ENCODE measurements at places on chromosomes 7 and 10.

DNA sequence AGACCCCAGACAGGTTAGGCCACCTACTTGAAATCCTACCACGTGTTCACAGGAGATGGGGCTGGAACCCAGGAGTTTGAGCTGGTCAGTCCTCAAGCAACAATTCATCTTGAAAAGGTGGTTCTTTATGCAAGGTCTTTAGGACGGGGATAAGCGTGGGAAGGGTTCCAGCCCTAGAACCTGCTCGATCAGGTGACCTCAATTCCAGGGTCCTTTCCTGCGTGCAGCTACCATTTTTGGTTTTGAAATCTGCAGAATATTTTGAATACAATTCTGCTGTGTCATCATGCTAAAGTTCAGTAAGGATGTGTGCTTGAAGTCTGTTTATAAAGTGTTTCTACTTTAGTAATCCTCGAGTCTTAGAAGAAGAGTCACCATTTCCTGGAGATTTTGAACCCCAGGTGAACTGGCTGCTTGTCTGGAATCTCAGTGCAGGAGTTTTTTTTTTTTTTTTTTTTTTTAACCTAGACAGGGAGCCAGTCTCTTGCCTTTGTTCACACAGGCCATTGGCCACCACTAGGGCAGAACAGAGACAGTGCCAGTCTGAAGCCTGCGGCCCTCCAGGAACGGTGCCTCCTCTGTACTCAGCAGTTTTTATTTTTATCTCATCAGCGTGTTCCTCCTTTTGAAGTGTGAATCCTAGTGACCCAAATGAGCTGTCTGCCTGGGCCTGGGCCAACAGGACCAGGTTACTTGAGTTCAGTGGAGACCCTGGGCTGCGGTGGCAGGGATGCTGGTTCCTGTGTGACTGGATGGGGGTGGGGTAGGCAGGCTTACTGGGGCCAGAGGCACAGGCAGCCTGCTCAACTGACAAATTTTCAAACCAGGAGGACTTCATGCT lies 54.6 kb downstream of the EEPD1 start:
- DNase-seq: peak; percentile 91

DNA sequence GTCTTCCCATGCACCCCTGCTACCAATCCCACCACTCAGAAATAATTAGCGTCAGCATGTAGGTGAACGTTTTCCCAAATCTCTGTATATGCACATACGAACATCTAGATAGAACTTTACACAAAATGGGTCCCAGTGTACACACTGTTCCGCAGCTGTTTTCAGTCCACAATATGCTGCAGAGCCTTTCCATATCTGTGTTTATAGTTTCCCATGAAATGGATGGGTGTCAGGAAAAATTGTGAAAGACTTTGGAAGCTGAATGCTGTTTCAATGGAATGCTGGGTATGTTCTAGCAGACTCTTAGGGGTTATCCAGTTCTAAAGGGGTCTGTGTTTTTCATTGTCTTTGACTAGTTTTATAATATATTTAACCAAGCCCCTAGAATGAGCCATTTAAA lies 13.8 kb downstream of the GRK5 start:
- DNase-seq: no peak

DNA sequence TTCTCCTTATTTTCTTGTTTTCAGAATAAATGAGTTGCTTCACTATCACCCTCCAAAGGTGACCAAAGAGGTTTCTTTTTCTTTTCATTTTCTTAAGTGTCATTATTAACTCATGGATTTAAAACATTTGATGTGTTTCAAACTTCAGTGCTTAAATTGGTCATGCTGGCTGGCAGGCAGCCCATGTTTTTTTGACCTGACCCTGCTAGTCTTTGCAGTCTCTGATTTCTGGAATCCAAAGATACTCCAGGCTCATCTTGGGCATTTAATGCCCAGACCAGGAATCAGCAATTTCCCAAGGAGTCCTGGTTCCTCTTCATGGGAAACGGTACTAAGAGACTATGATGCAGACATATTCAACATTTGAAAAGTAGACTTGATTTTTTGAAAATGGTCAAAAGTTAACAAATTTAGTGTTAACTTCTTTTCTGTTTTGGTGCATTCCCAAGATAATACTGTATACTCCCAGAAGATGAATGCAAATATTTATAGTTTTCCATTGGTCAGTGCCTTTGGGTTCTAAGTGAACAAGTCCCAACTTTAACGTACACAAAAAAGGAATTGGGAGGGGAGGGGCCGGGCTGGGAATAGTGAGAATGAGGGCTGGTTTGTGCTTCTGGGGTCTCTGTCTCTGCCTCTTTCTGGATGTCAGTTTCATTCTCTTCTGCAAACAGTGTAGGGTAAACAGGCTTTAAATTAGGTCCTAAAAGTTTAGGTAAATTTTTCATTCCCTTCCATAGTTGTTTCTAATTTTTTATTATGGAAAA lies 19.8 kb downstream of the NUB1 start:
- no peak for DNase-seq

- no peak for DNase-seq
Measured at GRCh38 chr7:121544726-121545125, 148.6 kb upstream of the FAM3C start.

DNA sequence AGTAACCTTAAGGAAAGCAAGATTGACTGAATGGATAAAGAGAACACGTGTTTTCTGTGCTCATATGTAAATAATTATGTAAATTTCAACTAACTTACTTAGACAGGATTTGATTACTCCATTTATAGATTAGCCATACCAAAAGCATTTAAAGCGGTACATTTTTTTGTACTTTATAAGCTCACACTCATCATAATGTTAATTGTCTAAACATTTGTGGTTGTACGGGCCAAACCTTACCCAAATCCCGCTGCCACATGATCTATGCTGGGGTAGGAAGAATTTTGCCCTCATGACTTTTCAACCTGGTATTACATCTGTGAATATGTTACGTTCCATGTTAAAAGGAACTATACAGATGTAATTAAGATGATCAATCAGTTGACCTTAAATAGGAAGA lies 29.1 kb downstream of the MKX start:
- DNase-seq: no peak

- DNase-seq: no peak
Measured at GRCh38 chr7:102284891-102285539, 1.7 kb upstream of the SH2B2 start.

GRCh38 chr10:103724074-103724473 lies 131.3 kb downstream of the SH3PXD2A start:
- DNase-seq: no peak

- DNase-seq: peak; percentile 46
Measured at GRCh38 chr10:117541405-117541908, 1.1 kb upstream of the EMX2 start.

GRCh38 chr10:117457071-117457810 lies 82.0 kb upstream of the PDZD8 start:
- DNase-seq: no peak

DNA sequence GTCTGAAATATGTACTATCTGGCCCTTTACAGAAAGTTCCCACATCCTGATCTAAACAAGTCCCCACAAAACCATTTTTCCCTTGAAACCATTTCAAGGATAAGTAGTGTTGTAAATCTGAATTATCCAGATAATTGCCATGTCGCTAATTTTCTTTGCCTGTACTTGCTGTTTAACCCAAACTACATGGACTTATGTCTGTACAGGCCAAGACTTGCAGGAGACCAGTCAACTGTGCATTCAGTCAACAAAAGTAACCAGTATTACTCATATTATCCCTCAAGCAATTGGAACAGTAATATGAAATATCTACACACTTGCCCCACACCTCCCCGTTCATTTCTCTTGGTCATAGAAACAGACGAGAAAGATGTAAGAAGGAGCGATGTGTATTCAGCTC lies 347.8 kb upstream of the NFE2L3 start:
- no peak for DNase-seq

- no peak for DNase-seq
Measured at GRCh38 chr10:29749150-29749549, 114.4 kb upstream of the SVIL start.

GRCh38 chr7:31382722-31383121 lies 42.2 kb upstream of the NEUROD6 start:
- DNase-seq: no peak

DNA sequence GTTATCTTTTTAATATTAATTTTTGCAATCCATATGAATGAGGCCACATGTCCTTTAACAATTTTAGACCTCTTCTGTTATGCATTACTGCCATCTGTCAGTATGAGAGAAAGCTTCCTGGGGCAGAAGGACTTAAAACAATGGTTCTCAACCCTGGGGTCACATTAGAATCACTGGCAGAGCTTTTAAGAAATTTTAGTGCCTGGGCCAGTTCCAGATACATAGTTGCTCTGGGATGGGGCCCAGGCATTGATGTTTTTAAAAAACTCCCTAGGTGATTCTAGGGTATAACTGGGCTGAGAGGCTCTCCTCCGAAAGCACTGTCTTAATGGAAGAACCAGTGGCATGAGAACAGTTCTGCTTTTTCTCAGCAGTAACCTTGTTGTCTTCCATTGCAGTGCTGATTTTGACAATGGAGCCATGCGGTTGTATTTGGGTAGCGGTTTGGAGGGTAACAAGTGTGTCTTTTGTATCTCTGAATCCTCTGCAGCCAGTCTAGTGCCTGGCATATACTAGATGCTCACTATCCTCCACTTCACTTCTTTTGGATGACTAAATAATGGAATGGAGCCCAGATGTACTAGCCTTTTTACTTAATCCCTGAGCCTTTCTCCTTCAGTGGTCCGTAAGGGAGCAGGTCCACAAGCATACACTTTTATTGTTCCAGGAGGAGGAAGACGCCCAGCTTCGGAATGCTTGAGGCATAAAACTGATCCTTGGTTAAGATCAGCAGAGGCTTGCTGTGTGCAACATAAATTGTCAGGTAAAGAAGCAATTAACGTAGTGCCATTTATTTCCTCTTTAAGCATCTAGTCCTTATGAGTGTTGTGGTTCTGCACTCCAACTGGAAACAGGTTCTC lies 227.1 kb downstream of the AUTS2 start:
- DNase-seq: no peak

- DNase-seq: no peak
Measured at GRCh38 chr10:121843379-121843778, 84.5 kb downstream of the ATE1 start.
